ENCODE measurements at places on chromosomes 5 and 9.

DNA sequence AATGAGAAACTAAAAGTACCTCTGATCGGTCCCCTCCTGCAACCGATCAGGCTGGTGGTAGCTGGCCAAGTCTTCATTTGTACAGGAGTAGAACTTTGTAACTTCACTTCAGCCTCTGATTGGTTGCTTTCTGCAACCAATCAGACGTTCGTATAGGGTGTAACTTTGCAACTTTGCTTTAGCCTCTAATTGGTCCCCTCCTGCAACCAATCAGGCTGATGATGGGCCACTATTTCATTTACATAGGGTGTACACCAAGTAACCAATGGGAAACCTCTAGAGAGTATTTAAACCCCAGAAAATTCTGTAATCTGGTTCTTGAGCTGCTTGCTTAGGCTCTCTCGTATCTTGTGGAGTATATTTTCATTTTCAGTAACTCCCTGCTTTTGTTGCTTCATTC, 445.5 kb downstream of the MED10 start:
- no peak for DNase-seq

GRCh38 chr5:140882591-140882899, 621 bp downstream of the PCDHA13 start:
- DNase-seq, result no peak

- no peak for DNase-seq
Observed at GRCh38 chr5:157370967-157371366, 89.0 kb upstream of the NIPAL4 start.

- no peak for DNase-seq
Observed at GRCh38 chr9:135801070-135801469, 99.1 kb downstream of the KCNT1 start.

Measured in stimulated activated CD8-positive, alpha-beta memory T cell treated with anti-CD3 and anti-CD28 coated beads, Interleukin-7, amount 100 ng/mL, for 24 hours (primary cell).